ENCODE measurements at places on chromosomes 7 and 10. TPM values are rescaled to one million over a fixed set of nuclear protein-coding genes. Genes with fewer than 3 reads are reported as not detected.

DNA sequence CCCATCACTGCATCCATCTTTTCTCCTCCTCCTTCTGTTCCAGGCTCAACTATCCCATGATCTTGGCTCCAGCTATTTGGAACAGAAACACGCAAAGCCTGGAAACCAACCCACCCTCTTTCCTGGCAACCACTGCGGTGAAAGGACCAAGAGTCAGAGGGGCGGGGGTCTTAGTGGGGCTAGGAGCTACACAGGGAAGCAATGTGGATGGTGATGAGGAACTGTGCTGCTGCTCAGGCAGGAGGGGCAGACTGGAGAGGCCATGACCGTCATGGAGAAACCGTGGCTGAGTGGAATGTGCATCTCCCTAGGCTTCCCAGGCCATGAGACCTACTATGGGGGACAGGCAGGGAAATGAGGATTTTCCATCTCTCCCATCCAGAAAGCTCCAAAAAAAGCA is 25.6 kb downstream of the PLAC9 start:
- DNase-seq: no peak

- DNase-seq: no peak
Measured at GRCh38 chr7:31318313-31318712, 22.2 kb downstream of the NEUROD6 start.

DNA sequence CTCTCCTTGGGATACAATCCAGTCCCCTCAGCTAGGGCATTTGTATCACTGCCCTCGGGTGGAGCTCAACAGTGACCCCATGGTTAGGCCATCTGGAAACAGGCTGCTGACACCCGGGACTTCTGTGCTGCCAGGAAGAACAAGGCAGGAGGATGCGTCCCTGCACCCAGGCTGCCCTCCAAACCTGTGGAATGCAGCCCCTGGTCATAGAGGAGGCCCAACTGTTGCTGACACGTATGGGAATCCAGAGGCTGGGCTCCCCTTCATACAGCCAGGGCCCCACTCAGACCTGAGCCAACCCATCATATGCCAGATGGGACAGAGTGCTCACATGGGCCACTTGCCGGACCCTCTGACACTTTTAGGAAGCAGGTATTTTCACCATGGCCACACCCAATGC is 45.5 kb upstream of the SRGN start:
- no peak for DNase-seq

DNA sequence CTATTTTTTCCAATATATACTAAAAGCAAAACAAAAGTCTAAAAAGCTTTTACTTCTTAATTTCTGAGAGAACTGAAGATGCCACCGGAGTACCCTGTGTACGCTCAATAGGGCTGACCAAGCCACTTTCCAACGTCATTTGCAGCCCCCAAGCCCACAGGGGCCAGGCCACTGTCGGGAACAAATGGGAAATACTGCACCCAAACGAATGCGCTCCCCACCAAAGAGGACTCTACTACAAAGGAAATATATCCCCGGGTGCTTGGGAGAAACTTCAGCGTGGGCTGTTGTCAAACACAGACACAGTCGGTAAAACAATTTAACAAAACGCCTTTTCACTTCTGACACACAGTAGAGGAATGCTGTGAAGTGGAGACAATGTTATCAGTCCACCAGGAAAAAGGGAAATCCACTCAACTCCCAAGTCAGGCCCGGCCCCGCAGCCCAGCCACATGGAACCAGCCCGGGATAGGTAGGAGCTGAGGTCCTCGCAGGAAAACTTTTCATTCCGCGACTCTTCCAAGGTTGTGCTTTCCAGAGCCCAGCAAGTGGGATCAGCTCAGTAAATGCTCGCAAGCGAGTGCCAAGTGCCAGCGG is 1.4 kb downstream of the PARD3 start:
- peak; percentile 27 for DNase-seq

- peak; percentile 70 for DNase-seq
Measured at GRCh38 chr7:69373171-69374043, 224.9 kb upstream of the AUTS2 start.

GRCh38 chr7:81301815-81302214 is 383.0 kb upstream of the SEMA3C start:
- DNase-seq: no peak

DNA sequence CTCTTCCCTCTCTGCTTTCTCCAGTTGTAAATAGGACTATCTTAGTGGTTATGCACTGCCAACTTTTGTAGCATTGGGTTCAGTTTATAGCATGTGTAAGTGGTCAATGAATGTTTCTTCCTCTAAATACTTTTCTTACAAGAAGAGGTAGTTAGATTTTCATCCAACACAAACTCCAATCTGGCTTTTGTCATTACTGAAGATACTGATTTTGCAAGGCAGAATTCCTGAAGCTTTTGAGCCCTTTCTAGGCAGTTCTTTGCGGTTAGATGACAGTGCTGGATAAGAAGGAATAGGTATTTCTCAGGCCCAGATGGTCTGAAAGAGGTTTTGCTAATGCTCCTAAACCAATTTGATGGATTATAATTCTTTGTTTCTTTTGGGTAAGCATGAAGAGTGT is 60.5 kb downstream of the BICC1 start:
- DNase-seq: no peak

GRCh38 chr10:112715581-112715980 is 234.5 kb upstream of the TCF7L2 start:
- DNase-seq: no peak

DNA sequence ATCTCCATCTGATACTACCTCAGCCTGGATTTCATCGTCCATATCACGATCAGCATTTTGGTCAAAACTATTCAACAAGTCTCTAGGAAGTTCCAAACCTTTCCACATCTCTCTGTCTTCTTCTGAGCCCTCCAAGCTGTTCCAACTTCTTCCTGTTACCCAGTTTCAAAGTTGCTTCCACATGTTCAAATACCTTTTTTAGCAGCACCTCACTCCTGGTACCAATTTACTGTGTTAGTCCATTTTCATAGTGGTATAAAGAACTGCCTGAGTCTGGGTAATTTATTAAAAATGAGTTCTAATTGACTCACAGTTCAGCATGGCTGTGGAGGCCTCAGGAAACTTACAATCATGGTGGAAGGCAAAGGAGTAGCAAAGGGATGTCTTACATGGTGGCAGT is 41.1 kb upstream of the PPP1R3A start:
- DNase-seq: no peak

- no peak for DNase-seq
Measured at GRCh38 chr10:126369125-126369710, 19.1 kb downstream of the ADAM12 start.

DNA sequence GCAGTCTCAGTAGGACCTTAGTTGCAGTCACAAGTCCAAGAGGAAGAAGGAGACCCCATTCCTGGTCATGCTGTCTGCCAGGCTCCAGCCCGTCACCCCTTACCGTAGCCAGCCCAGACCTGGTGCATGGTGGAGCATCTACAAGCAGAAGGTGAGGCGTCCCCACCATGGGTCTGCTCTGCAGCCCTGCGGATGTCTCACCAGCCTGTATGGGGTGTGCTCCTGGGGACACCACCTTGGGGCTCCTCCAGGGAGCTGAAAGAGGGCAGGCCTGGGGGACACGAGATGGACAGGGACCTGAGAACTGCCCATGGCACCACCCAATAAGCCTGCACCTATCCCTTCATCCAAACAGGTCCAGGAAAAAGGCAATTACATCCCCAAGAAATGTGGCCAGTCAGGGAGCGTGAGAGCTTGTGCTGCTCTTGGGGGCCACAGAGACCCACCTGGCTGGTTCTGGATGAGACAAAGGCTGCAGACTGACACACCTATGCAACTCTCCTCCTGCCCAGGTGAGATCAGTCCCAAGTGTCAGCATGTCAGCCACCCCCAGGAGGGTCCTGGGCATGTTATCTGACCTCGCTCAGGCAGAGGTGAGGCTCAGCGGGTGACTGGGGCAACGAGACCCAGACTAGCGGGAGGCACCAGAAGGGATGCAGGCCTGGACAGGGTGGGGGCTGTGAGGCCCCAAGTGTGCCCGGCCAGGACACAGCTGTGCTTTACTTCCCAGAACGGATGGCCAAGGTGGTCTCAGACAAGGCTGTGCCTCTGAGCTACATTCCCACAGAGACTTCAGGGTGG is 84.5 kb upstream of the RET start:
- no peak for DNase-seq

GRCh38 chr7:77687747-77688144 is 8.5 kb upstream of the RSBN1L start:
- no peak for DNase-seq

DNA sequence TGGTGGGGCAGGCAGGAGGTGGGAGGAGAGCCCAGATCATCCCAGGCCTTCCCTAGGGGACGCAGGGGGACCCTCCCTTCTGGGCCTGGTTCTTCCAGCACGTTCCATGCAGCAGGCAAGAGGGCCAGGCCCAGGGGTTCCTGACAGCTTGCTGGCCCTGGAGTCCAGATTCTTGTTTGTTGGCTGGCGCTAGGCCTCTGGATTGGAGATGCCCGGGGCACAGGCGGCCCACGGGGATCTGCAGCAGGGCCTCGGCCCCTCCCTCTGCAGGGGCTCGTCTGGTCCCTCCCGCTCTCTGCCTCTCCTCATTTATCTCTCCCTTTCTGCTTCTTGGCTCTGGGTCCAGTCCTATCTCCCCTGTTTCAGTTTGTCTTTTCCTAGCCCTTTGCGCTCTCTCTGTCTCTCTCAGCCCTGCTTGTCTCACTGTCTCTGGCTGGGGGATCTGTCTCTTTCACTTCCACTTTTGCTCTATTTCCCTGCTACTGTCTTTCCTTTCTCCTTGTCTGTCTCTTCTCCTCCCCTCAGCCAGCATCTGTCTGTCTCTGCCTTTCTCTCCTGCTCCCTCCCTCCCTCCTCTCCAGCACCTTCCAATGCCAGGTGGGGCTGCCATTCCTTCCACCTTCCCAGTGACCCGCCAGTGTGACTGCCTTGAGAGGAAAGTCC is 1.1 kb upstream of the AQP1 start:
- no peak for DNase-seq

GRCh38 chr7:21504021-21504420 is 38.8 kb upstream of the DNAH11 start:
- no peak for DNase-seq

GRCh38 chr7:3267966-3268690 is 32.9 kb upstream of the SDK1 start:
- peak; percentile 34 for DNase-seq

DNA sequence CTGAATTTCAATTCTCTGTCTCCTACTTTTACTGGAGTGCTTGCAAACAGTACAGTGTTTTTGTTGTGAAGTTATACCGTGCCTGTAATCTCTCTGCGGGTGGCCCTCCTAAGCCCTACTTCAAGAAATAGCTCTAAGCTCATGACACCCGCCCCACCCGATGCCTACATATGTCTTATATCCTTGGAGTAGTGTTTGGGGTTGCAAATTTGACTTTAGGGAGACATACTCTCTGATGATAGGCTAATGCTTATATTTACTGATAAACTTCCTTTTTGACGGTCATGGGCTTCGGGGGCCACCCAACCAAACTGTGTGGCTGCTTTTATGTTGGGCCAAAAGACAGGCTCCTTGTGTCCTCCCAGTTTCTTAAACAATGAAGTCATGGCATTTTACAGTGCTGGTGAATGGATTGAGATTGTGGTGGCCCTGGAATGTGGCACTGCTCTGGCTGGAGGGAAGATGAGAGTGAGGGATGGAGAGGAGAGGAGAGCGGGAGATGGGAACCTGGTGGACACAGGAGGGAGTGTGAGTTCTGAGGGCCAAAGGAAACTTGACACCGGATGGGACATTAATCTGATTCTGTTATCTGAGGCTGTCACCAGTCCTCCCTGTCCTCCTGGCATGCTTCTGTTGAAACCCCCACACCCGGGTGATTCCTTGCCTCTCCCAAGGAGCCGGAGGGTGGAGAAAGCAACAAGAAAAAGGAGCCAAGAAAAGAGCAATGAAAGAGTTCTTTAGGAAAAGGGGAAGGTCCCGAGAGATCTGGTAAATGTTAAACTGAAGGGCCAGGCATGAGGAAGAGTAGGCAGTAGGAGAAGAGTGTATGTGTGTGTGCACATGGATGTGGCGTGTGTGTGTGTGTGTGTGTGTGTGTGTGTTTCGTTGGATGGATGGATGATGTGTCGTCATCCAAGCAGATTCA is 113.3 kb downstream of the TCF7L2 start:
- DNase-seq: no peak

- no peak for DNase-seq
Measured at GRCh38 chr10:30111340-30112022, 52.1 kb upstream of the JCAD start.

DNA sequence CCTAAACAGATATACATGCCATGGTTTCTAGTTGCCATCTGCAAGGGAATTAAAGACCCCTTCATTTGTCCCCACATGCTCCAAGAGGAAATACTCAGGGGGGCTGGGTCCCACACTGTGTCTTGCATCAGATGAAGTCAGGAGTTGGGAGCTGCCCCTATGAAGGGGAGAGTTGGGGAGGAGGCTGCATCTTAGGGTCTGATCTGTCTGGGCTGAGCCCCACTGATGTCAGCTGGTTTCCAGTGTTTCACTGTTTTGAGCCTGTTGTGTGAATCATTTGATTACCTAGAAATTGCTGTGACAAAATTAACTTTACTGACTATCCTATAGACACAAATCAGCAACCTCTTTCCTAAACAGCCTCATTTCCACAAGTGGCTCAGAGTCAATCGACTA is 4.9 kb upstream of the ADCY1 start:
- no peak for DNase-seq

GRCh38 chr10:24897326-24897926 is 55.0 kb downstream of the PRTFDC1 start:
- no peak for DNase-seq

- DNase-seq: no peak
Measured at GRCh38 chr10:114654822-114655575, 3.1 kb downstream of the ABLIM1 start.

The TMEM26 gene
- not detected for total RNA-seq

The ZFAND4 gene
- 5.2 TPM for total RNA-seq

The COL28A1 gene
- total RNA-seq: 0.84 TPM

The CYP2C19 gene
- 0.41 TPM for total RNA-seq

The LIPF gene
- total RNA-seq: not detected

The FKBP6 gene
- total RNA-seq: not detected

The ZSCAN21 gene
- total RNA-seq: 1.0 TPM

The ATAD1 gene
- total RNA-seq: 37.7 TPM

The CCDC3 gene
- not detected for total RNA-seq

The TMEM273 gene
- total RNA-seq: 8.9 TPM

The RNF133 gene
- total RNA-seq: not detected

The SLC26A5 gene
- not detected for total RNA-seq

The CPEB3 gene
- total RNA-seq: 0.09 TPM

The LIPM gene
- not detected for total RNA-seq

The GNGT1 gene
- total RNA-seq: not detected

The SEMA3D gene
- total RNA-seq: not detected
